ENCODE measurements at places on chromosomes 4 and X.
A peak's percentile ranks its signal among the peaks of the same experiment; 100 is the strongest.

GRCh38 chrX:72330131-72330530, 24.4 kb upstream of the CITED1 start:
- DNase-seq = no peak

DNA sequence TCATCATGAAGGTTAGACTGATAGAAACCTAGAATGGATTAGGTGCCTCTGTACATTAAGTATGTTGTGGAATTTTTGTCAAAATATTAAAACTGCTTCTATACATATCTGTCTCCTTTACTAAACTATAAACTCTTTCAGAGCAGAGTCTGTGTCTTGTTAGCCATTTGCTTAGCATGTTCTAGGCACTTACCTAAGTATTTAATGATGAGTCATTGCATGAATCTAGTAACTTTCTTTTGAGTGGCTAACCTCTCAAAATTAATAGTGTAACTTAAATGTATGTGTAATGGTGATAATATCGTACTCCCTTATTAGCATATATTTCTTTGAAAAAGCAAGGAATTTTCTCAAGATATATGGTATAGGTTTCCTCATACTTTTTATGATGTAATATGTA, 57.8 kb downstream of the RAP1GDS1 start:
- DNase-seq = no peak

GRCh38 chr4:127772769-127773671, 9.1 kb upstream of the HSPA4L start:
- DNase-seq = no peak

DNA sequence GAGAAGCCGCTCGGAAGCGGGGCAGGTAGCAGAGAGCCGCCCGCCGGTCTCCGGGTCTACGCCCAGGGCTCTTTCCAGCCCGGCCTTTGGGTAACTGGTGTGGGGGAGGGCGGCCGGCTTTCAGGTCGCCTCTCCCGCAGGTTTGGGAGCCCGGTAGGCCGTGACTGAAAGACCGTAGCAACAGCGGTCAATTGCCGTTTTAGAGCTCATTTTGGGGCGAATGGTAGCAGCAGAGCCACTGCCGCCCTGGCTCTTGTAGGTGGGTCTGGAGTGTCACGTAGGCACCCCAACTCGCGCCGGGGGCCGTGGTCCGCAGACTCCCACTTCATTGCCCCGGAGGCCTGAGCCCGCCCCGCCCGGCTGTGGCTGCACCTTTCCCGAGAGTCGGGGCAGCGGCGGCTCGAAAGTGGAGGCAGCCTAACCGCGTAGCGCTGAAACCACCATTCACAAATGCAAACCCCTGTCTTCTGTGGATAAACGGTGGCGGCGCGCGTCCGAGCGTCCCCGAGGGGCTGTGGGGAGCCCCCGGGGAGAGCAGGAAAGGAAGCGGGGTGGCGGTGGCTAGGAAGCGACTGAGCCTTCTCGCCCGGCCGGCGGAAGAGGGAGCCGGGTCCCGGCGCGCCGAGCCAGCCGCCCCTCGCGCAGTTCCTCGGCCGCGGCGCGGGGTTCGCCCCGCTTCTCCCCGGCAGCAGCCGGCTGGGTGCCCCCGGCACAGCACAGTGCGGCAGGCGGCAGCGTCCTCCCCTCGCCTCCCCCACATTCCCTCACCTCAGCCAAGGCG, 2185.1 kb upstream of the TENM3 start:
- DNase-seq = no peak

GRCh38 chrX:133792198-133792953, 193.0 kb downstream of the GPC3 start:
- DNase-seq = peak; percentile 88

- DNase-seq = no peak
Measured at GRCh38 chrX:99421796-99422195, 988.3 kb downstream of the PCDH19 start.

DNA sequence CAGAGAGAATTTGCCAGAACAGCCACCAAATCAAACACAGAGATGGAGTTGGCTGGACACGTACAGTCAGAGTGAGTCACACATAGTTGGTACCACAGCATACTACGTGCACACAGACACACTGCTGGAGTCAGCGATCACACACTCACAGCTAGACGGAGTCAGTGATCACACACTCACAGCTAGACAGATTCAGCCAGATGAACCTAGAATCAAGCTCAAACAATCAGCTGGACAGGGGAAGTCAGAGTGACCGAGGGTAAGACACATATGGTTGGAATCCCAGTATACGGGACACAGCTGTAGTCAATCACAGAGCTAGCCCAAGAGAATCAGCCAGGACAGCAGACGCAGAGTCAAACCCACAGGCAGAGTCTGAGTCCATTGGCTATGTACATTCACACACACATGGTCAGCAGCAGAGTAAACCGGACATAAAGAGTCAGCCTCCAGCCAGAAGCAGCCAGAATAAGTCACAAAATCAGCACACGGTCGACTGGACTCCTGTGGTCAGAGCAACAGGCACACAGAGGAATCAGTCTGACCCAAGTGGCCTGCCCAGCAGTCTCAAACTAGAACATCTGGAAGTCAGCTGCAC, 4.6 kb downstream of the SLC38A5 start:
- no peak for DNase-seq

DNA sequence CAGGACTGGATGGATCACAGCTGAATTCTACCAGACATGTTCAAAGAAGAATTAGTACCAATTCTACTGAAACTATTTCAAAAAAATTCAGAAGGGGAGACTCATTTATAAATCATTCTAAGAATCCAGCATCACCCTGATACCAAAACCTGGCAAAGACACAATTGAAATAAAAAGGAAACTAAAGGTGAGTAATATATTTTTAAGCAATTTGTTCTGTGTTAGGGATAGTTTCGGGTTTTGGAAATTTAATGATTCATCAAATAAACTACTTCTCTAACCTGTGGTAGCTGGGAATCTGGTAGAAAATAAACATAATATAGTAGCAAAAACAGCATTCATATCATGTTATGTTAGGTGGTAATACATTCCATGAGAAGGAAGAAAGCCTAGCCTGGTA, 662.2 kb upstream of the BOD1L1 start:
- no peak for DNase-seq

DNA sequence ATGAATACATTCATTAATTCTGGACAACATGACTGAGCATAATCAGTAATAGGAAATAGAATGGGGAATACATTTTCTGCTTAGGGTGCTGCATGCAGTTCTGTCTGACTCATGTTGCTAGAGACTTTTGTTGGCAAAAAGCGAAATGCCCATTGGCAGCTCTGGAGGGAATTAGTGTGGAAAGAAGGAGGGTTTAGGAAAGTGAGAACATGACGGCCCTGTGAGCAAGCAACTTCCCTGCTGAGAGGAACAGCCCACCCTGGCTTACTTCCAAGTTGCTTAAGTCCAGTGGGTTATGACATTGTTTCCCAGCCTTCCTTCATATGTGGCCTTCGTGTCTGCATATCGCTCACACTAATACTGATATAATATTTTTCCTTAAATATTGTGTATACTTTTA, 13.8 kb downstream of the MAD2L1 start:
- no peak for DNase-seq

DNA sequence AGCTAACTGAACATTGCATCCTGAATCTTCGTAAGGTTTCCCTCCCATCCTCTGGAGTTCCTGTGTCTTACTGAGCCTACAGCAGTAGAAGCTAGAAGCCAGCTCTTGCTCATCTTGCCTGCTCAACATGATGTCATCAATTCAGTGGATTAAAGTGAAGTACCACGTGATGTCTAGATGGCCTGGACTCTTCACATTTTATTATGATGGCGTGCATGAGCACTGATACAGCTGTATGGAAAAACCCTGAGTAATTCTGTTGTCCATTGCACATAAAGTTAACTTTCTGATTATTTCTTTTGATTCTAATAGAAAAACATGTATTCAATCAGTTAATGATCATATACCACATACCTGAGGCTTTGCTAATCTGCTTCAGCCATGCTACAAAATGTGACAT, 2387.7 kb upstream of the TENM3 start:
- no peak for DNase-seq

DNA sequence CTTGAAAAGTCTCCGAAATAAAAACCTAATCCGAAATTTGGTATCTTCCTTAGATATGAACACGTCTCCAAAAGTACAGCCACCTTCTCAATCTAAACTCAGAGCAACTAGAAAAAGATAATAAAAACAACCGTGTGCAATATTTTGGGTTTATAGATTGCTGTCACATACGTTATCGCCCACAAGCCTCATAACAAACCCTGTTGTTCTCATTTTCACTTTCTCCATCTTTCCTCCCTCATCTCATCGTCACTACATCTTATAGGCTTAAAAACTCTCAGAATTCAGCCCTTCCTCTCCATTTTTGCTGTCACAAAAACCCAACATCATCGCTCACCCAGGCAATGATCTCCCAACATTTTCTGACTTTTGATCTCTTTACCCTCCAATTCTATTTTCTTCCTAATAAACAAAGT, 448 bp upstream of the SCFD2 start:
- no peak for DNase-seq

- DNase-seq = no peak
Measured at GRCh38 chr4:30518211-30518610, 202.0 kb upstream of the PCDH7 start.

DNA sequence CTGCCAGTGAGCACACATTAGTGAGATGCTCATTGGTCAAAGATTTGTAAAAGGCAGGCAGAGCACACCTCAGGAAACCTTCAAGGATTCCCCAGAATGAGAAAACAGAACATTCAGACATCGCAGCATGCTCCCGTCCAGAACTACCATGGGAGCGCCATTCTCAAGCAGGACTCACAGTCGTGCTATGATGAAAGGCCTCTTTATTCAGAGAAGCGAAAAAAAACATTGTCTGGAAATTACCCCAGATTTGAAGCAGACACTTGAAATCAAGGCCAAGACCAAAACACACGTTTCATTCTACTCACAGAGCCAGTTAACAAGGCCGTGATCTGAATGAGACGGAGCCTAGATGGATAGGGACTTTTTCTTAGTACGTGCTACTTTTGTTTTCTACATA, 961.8 kb upstream of the TENM3 start:
- DNase-seq = peak; percentile 96

- DNase-seq = no peak
Measured at GRCh38 chr4:3215733-3216132, 33.2 kb upstream of the MSANTD1 start.

- no peak for DNase-seq
Measured at GRCh38 chr4:89114100-89114499, 2.8 kb downstream of the TIGD2 start.

DNA sequence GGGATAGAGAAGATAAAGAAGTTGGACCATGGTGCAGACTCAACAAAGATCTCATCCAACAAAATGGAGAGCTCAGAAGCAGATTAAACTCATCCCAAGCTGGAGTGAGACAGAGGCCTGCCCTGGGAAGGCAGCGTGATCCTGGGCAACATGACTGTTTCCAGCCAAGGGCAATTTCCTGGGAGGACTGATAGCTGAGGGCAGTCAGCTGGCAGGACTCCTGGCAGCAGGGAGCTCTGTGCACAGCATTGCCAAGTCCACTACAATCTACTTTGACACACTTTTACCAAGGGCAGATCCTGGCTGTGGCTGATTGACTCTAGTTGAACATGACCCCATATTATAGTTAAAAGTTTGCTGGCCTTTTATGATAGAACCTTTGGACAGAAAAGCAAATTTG, 357.3 kb upstream of the RASGEF1B start:
- no peak for DNase-seq

- DNase-seq = no peak
Measured at GRCh38 chr4:123930996-123931395, 534.4 kb downstream of the SPRY1 start.

DNA sequence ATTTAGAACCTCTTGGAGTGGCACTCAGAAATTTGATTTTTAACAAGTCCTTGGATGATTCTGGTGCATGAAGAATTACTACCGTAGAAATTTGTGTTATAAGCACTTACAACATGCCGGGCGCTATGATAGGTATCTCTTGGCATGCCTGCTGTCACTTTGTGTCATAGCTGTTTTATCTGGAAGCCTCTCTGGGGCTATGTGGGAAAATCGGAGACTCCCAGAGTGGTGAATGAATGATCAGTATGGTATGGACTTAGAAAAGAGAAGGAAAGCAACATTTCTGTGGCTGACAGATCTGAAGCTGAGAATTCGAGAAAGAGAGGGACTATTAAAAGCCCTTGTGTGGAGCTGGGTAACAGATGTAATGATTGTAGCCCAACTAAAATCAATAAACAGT, 177.4 kb upstream of the MAMLD1 start:
- no peak for DNase-seq

DNA sequence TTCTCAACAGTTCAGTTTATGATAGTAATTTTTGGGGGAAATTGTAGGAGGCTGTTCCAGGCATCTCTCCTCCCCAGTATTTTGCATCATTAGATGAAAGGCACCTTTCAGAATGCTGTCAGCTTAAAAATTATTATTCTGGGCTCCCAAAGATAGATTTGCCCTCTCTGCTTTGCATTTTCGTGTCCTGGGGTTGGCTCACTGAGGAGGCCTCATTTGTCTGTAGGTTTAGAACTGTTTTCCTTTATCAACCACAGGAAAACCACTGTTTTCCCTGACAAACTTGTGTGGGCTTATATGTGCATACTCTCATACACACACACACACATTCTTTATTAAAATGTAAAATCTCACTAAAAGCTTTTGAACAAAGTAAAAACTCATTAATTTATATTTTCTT, 197.2 kb upstream of the VCX3A start:
- DNase-seq = no peak

GRCh38 chr4:158033416-158034120, 139.3 kb downstream of the GASK1B start:
- no peak for DNase-seq
